Activated CD8-positive, alpha-beta memory T cell treated with anti-CD3 and anti-CD28 coated beads, Interleukin-2, amount 10 ng/mL, durations not matched to agents 7 days and 5 days (primary cell): ENCODE measurements at places on chromosomes 1 and 21. TPM values are rescaled to one million over a fixed set of nuclear protein-coding genes. Genes with fewer than 3 reads are reported as not detected.

Gene LAMC2
- not detected for total RNA-seq

DNA sequence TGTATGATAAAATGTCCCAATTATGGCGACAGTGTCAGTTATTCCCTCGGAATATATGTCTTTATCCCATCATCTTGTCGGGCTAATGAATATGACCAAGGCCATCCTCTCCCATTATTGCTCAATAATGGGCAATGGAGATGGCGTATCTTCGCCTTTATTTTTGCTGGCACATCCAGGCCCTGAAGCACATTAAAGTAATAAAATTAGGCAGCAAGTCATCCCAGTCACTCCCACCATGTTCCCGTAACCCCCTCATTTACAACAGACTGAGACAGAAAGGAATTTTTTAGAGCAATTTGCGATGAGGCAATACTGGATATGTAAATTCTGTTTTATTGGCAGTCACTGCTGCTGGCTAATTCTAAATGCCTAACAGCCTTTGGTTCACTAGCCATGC, 35.3 kb downstream of the CLIC6 start:
- DNase-seq, result no peak

DNA sequence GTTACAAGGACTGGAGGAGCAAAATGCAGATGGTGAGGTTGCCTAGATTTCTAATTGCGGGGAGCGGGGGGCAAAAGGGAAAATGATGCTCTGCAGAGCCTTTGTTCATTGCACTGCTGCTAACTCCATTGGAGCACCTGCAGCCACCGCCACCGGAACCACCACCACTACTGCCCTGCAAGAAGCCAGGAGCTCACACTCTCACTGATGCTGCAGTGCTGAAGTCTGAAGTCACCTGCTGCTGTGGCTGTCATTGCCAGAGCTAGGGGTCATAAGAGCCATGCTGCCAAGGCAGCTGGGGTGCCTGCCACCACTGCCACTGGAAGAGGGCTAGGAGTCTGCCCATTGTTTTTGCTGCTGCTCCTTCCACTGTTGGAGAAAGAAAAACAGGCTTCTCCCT, 7.3 kb upstream of the HPCAL4 start:
- peak; percentile 15 for DNase-seq

Gene OR2T33
- not detected for total RNA-seq

DNA sequence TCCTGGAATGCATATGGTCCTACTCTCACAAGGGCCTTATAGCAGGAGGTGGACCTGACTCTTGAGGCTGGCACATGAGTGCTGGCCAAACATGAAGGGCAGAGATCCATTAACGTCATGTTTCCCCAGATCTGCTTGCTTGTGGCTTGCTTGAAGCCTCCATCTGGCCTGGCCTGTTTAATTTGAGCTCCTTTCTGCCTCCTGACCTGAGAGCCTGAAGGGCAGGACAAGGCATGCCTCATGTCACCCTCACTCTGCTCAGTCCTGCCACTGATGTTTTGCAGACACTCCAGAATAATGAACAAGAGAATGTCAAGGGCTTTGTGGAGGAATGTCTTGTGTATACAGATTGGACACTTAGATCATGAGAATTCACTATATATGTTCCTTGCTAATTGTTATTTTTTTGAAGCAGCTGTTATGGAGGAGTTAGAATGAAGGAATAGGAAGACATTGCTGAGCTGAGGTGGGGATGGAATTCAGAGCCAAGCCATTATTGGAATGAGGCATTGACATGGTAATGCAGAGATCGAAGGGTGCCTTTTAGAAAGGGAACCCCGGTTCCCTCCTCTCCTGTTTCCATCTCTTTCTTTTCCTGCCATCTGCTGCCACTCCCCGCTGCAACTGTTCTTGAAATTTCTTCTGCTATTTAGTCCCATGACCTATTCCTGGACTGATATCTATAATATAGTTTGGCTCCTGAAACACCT, 457.0 kb upstream of the PROX1 start:
- DNase-seq, result no peak
